ENCODE measurements at places on chromosomes 13 and 19. TPM values are rescaled to one million over a fixed set of nuclear protein-coding genes. Genes with fewer than 3 reads are reported as not detected.

DNA sequence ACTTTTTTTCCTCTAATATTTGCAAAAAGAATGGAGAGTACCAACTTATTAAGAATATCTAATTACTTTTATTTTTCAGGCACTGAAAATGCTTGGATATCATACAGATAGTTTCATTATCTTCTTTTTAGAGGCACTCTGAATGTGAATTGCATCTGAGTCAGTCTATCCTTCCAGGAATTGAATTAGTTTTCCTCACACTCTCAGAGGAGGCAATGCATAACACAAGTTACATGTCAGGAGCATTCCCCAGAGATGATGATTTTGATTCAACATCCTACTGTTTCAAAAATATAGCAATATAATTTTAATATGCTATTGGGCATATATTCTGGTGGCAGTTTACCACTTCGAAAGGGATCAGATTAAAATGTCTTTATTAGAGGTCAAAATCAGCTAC is 1315.4 kb downstream of the PCDH9 start:
- DNase-seq, result no peak

LRP3 gene
- polyA plus RNA-seq, result 43.4 TPM

- no peak for DNase-seq
These were observed 135.3 kb downstream of the B3GLCT start for GRCh38 chr13:31334994-31335557.

DNA sequence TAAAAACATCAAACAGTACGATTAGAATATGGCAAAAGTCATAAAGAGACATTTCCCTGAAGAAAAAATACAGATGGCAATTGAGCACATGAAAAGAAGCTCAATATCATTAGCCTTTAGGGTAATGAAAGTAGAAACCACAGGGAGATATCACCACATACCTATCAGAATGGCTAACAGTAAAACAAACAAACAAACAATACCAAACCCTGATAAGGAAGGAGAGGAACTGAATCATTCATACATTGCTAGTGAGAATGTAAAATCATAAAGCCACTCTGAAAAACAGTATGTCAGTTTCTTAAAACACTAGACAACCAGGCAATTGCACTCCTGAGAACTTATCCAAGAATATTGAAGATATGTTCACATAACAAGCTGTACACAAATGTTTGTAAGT is 1342.5 kb upstream of the SLC10A2 start:
- no peak for DNase-seq

GRCh38 chr13:109773276-109773675 is 13.1 kb downstream of the IRS2 start:
- no peak for DNase-seq

IFNL2 gene
- polyA plus RNA-seq, result not detected

NBEA gene
- polyA plus RNA-seq, result 12.7 TPM

FRY gene
- polyA plus RNA-seq, result 42.2 TPM

DNA sequence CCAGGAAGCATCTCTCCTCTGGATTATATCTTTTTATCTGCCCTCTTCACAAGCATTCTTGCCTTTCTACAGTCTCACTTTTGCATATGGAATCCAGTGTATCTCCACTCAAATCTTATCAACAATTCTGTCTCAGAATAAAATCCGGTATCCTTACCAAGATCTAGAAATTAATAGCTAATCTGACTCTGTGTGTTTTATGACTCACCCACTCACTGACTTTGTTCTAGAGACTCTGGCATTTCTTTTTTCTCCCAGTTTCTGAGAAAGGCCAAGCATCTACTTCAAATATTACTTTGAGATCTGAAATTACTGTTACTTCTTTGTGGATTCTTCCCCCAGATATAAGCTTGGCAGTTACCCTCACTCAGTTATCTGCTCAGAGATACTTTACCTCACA is 913.5 kb upstream of the ATXN8OS start:
- DNase-seq, result no peak

GRCh38 chr19:55377356-55378131 is 918 bp downstream of the TMEM190 start:
- no peak for DNase-seq

GRCh38 chr19:3124630-3125029 is 11.2 kb upstream of the GNA15 start:
- no peak for DNase-seq

DNA sequence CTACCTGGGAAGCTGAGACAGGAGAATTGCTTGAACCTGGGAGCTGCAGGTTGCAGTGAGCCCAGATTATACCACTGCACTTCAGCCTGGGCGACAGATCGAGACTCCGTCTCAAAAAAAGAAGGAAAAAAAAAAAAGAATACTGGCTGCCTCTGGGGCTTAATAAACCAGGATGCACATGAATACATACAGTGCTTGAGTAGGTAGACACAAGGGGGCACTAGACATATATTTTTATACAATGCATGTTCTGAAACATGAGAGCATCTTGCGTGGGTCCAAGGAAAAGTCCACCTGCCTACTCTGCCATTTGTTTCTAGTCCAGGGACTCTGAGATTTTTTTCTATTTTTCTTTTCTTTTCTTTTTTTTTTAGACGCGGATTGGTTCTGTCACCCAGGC is 31.2 kb downstream of the KEAP1 start:
- DNase-seq, result no peak

ZNF497 gene
- 2.8 TPM for polyA plus RNA-seq

DNA sequence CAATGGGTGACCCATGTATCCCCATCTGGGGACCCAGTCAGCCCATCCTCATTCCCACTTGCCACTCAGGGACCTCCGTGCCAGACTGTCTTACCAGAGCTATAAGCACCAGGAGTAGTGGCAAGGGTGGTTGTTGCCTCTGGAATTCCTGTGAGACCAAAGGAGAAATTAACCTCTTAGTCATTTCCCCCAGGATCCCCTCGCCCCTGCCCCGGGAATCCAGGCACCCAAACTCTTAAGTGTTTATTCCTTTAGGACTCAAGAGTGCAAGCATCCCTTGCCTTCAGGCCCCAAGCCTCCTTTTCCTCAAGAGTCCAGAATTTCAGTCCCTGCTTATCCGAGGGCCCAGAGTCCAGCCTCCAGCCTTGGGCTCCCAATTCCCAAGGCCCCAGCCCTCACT is 9.2 kb downstream of the NTN5 start:
- no peak for DNase-seq

ODAD3 gene
- polyA plus RNA-seq, result 2.5 TPM

XPO4 gene
- 17.5 TPM for polyA plus RNA-seq

KLK12 gene
- polyA plus RNA-seq, result 0.59 TPM

DNA sequence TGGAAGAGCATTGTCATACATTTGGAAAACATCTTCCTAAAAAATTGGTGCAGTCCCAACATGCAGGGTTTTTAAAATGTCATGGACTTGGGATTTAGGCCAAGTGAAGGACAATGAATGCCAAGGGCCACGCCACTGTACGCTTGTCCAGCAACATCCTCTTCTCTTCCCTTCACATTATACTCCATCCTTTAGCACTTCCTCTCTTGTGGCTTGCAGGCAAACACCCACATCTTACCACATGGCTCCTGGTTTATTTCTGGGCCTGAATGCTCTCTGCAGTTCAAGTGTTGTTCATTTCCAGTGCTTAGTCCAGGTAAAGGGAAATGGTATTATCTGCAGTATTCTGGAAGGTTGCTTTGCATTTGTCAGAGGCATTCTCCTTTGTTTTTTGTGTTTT is 45.0 kb downstream of the CBY2 start:
- DNase-seq, result no peak

- DNase-seq, result no peak
These were observed 6.7 kb downstream of the AKAP8 start for GRCh38 chr19:15372891-15373301.

- no peak for DNase-seq
These were observed 5.2 kb downstream of the MAP2K7 start for GRCh38 chr19:7908742-7909461.

DNA sequence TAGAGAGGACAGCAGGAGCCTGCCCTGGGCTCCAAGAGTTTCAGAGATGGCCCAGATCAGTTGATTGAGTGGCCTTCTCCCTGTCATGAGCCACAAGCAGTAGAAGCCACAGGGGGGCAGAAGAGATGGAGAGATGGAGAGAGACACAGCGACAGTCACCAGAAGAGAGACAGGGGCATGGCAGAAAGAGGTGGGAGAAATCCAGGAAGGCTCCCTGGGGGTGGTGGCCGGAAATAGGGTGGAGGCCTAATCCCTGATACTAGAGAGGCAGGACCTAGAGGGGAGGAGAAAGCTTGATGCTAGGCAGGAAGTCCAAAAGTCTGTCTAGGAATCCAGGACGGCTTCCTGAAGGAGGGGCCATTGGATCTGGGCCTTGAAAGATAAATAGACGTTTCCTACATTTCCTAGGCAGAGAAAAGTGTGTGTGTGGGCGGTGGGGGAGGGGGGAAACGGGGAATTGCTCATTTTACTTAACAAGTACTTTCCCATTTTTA is 9.6 kb upstream of the TPM4 start:
- DNase-seq, result no peak

LHB gene
- polyA plus RNA-seq, result not detected

DNA sequence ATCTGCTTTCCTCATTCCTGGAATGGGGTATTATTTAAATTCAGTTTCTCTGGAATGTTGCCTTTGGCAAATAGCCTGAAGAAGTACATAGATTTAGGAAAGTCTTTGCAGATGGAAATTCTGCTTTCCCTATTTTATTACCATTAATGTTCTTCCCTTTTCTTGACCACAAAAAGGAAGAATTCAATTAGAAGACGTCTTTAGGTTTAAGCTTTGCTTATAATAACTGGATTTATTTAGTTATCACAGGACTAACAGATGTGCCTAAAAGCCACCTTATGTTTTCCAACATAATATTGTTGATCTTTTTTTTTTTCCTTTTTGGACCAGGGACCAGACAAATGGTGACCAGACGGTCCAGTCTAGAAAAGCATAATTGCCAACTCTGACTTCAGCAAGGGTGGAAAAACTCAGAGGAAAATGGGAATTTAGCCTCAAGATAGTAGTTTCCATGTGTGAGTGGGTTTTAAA is 210.1 kb upstream of the SPRY2 start:
- no peak for DNase-seq

DNA sequence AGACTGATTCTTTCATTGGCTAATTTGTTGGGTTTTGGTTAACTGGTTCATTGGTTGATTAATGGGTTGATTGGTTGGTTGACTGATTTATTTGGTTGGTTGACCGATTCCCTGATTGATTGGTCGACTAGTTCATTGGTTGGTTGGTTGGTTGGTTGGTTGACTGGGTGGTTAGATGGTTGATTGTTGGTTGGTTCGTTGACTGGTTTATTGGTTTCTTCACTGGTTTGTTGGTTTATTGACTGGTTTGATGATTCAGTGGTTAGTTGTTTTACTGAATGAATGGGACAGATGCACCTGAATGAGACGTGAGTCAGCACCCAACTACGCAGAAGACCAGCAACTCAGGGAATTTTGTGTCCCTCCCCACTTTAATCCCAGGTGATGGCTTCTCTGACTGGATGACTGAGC is 2.7 kb upstream of the NUP62 start:
- DNase-seq, result no peak

- no peak for DNase-seq
These were observed 68.7 kb downstream of the ZAR1L start for GRCh38 chr13:32246468-32246867.

DNA sequence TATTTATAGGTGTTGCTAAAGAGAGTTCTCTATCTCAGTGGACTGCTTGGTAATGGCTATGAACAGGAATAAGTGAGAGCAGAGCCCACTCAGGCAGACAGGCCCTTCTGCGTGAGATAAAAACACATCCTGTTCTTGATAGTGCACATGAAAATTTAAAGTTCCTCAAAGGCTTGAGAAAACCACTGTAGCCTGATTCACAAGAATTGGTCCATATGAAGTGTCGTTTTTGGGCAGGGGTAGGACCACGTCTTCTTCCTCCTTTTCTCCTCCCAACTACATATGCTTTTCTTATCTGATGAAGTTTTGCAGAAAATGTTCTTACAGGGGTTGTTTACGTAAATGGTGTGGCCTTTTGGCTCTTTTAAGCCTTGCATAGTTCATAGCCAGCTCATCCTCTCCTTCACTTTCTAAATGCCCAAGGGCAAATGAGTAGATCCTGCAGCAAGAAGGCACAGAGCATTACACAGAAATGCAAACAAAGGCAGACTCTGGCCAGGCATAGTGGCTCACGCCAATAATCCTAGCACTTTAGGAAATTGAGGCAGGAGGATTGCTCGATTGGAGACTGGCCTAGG is 53.8 kb downstream of the RNF6 start:
- DNase-seq, result no peak

DNA sequence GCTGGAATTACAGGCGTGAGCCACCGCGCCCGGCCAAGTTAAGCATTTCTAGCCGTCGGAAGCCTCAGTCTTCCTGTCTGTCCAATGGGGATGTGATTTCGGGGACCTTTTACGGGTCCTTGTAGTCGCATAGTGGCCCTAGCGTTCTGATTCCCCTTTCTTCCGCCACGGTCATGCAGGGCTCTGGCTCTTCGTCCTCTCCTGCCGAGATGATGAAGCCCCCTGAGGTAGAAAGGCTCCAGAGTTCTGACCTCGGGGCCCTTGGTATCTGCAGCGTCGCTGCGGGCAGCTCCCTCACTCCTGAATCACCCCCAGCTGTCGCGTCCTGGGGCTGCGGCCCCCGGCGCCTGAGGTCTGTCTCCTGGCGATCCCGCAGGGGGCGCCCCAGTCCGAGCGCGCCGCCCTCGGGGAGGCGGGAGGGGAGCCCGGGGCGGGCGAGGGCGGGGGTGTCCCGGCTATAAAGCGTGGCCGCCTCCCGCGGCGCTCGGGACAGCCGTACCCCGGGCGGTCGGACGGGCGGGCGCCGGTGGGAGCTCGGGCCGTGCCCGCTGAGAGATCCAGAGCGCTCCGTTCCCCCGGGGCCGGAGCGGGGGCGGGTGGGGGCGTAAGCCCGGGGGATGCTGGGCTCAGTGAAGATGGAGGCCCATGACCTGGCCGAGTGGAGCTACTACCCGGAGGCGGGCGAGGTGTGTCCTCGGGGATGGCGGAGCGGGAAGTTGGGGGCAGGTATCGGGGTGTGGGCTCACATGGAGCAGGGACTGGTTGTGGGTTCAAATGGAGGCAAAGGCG is at the start of gene FOXA3:
TSS of gene FOXA3 (plus strand) at position 487 of the 789 bp plus-strand sequence. CDS start at position 618, 131 bp downstream.
- DNase-seq, result no peak

- no peak for DNase-seq
These were observed 148.0 kb downstream of the SIPA1L3 start for GRCh38 chr19:38055010-38055409.

DNA sequence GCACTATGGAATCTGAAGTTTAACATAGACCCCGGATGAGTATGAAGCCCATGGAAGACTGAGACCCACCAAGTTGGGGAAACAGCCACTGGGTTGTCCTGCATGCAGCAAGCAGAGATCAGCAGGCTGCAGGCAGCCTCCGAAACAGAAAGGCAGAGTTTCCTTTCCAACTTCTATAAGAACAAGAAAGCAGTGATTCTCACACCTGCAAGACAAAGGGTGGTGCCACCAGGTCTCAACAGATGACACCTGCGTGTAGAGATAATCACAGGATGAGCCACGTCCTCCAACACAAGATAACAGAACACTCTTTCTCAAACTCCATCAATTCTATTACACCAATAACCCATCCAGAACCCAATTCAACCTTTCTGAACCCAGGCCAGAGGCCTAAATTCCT is 457.9 kb downstream of the FOXO1 start:
- no peak for DNase-seq

DNA sequence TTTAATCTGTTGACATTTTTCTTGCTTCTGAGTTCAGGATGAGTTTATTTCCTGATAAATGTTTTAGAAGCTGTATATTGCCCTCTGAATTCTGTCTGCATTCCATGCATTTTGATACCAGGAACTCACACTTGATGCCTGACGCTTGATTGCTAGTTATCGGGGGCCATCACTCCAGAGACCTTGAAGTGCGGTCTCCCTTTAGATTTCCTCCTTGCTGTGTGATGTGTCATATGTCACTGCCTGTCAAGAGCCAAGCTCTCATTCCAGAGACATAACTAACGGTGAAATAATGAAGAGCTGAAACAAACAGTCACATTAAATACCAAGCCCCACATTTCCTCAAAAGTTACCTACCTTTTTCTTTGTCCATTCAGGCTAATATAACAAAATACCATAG is 155.5 kb downstream of the TNFSF13B start:
- DNase-seq, result no peak

- DNase-seq, result no peak
These were observed 526.9 kb downstream of the MYO16 start for GRCh38 chr13:109156181-109156935.

Data from right lung (tissue), 10 donors.